ENCODE measurements at places on chromosomes 11 and 22.

DNA sequence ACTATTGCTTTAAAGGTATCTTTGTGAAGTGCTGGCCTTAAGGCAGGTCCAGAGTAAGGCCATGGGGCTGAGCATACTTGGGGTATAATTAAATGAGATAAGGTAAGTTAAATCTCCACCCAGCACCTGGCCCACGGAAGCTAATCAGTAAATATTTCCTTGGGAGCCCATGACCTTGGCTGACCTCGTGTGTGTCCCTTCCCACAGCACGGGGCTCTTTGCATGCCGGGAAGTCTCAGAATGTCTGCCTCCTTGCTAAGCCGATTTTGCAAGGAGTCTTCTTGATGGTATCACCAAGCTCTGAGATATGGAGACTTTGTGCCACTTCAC lies 46.5 kb downstream of the ADM start:
- DNase-seq = peak; percentile 74

DNA sequence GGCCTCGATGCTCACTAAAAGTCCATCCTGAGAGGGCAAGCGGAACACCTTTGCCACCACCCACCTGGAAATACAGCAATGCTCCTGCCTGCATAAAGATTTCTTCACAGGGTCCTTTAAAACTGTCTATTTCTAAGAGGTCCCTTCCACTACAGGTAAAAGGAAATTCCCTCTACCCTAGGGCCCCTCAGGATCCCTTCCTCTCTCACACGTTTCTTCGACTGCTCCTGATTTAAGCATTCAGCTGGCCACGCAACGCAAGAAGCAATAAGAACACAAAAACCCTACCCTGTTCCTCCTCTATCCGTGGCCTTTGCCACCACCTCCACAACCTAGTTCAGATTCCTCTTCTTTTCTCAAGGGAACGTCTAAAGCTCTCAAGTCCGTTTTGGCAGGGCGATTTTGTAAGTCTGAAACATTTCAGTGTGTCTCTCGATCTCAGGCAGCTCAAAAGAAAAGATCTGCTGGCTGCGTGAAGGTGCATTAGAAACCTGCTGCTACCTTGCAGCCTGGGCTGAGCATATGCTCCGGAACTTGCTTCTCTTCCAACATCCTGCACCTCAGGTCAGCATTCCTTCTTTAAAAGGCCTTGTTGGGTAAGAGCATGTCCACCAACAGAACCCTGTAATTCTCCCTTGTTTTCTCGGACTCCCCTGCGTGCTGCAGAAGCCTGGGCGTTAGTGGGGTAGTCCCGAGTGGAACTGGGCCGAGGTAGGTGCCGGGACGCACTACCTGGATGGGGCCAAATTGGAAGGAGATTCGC lies 1.6 kb downstream of the LGR4 start:
- DNase-seq = no peak

- DNase-seq = no peak
These were observed 76.8 kb upstream of the SHANK2 start for GRCh38 chr11:71329165-71329510.

- DNase-seq = no peak
These were observed 140.5 kb downstream of the FCHSD2 start for GRCh38 chr11:73001615-73002014.

DNA sequence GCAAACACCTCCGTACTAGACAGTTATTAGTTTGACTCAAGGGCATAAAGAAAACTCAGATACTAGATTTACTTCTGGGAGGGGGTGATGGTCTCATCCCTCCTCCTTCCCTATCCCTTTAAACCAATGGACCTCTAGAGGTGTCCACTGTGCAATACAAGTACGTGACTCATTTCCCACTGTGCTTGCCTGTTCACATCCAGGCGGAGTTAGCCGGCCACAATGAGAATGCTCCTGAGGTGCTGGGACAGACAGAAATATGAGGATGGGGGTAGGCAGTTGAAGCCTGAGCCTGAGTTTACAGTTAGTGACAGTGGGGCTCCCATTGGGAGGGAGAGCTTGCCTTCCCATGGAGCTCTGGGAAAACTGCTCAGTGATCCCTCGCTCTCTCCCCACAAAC lies 8.4 kb upstream of the PMM1 start:
- DNase-seq = no peak

DNA sequence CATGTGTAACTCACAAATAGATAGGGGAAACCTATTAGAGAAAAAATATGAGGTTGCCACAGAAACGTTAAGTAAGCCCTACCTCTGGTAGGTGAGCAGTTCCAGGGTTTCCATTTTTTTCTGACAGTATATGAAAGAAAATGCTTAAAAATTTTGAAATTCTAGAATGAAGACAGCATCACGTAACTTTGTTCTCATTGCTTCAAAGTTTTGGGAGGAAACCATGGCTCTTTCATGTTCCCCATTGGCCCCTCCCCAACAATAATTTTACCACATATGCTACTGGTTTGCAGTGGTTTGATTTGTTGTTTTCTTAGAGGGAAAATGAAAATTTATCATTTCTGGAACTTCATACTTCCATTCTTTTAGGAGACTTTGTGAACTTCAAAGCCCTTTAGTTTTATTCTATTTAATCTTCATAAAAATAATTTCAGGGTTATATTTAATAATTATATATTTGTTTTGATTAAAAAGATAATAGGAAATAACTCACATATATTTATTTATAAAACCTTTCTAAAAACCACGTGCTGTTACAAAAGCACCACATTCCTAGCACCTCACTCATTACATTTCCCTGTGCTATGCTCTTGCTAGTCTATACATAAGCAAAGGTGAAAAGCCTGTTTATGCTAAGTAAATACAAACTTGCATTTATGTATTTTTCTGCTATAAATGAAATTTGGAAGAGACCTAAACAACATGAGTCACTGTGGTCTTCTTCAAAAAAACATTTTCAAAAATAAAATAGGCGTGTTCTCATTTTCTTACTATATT lies 113.4 kb downstream of the CASP12 start:
- no peak for DNase-seq

Data from NCI-H2029 (cell line).